ENCODE measurements at places on chromosomes 2 and 18. TPM values are rescaled to one million over a fixed set of nuclear protein-coding genes. Genes with fewer than 3 reads are reported as not detected.

GRCh38 chr18:12043811-12044210 is 49.8 kb upstream of the ANKRD62 start:
- DNase-seq, result no peak

The SPP2 gene
- not detected for total RNA-seq

DNA sequence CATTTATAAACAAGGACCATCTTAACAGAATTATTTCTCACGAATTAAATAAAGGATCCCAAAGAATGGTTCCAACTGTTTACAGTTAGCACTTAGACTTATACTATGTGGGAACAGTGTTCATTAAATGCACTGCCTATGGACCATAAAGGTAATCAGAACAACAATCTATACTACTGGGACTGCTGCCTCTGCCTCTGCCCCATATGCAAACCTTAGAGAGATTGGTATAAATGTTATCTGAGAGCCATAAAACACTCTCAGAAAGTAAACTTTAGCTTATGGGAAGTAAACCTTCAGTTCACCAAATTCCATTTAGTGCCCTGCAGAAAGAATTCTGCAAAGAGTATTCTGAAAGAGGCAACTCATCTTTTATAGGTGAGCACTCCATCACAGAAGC is 448.0 kb downstream of the NCKAP5 start:
- no peak for DNase-seq

DNA sequence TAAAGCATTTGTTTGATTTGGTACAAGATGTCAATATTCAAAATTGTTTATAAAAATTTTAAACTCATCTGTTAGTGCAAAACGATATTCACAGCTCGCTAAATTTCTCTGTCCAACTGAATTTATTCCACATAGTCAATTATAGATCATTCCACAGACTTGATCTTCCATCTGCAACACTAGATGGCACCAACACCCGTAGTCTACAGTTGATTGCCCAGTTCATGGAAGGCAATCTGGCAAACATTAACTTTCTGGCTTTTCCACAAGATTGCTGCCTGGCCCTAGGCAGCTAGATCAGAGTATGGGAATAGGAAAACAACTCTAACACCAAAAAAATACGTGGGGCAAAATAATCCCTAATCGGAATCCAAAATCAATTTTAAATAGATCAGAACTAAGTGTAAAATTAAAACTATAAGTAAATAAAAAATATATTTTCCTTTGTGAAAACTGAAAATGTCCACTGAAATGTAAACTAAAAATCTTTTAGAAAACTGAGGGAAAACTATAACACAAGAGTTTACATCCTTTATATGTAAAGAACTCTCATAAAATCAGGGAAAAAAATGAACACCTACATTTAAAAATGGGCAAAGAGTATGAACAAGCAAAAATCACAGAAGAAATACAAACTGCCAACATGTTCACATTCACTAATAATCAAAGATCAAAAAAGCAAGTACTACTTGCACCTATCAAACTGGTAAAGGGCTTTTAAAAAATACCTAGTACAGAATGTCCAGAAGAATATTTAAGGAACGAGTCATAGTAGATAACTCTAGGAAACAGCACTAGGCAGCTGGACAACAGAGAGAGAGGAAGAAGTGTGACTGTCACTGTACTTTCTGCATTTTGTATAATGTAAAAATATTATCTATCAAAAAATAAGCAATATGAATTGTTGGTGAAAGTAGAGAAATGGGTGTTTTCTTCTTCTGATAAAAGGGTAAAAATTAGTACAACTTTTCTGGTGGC is 35.0 kb downstream of the RTN4 start:
- DNase-seq, result peak; percentile 69

DNA sequence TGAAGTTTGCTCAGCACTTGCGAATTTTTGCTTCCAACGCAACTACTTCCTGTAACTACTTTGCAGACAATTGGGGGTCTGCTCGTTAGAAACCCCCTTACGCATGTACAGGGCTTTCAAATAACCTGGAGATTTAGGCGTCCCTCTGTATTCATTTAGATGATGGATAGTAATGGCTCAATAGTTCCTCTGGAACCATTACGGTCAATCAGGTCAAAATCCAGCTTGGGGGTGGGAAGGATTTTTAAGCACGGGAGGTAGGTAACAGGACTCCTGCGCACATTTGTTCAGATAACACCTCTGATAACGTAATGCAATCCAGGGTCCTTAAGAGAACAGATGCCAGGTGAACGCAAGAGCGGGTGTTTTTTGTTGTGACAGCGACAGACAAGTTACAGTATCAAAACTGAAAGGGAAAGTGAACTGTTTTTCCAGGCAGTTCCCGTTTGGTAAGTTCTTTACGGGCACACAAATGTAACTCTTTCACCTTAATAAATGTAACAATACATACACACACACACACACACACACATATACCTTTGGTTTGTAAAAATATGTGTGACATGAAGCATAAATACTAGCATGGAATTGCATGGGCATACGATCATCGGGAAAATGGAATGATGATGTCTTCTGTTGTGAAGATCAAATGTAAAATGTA is 3.8 kb upstream of the OSR1 start:
- no peak for DNase-seq

DNA sequence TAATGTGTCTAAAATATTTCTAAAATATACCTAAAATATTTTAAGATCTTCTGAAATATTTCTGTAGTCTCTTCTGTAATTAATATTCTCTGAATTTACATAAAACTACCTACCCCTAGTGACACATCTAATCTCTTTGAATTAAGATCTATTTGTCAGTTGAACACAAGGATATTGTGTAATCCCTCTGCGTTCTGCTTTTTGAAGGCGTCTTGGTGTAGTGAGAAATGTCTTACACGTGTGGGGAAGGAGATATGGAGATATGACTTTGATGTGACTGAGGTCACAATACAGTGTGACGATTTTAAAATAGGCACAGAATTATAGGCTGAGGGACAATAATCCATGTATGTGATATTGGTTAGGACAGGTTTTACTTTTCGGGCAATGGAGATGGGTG is 79.8 kb downstream of the DOK6 start:
- no peak for DNase-seq

- no peak for DNase-seq
Measured at GRCh38 chr2:182903566-182903965, 37.1 kb upstream of the FRZB start.

- peak; percentile 17 for DNase-seq
Measured at GRCh38 chr2:240395448-240395847, 40.0 kb upstream of the GPC1 start.

DNA sequence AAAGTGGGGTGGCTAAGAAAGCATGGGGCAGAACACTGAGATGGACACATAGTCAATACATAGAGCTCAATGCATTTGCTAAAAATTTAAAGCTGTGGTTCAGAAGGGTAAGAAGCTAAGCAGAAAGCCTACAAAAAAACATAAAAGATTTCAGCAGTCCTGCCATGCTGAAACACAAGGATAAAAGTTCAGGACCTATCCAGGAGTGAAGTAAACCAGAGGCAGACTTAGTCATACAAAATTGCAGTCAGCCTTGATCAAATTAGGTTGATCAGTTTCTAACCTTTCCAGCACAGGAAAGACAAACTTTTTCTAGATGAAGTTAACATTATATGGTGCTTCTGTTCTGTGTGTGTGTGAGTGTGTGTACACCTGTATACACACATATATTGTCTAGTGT is 120.8 kb upstream of the RBMS1 start:
- DNase-seq, result no peak

DNA sequence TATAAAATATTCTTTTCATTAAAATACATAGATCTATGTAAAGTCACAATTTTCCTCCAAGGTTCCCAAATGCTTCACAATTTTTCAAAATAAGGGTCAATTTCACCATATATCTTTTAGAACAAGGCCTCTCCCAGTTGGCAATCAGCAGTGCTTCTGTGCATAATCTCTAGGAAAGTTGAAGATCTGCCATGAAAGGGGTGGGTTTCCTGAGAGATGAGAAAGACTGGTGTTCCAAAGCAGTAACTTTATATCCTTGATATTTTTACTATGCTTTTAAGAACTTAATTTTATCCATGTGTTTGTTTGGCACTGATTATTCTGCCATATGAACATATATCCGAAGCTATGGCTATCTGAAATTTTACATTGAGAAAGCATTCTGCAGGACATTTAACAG is 199.4 kb upstream of the CYP26B1 start:
- DNase-seq, result no peak

DNA sequence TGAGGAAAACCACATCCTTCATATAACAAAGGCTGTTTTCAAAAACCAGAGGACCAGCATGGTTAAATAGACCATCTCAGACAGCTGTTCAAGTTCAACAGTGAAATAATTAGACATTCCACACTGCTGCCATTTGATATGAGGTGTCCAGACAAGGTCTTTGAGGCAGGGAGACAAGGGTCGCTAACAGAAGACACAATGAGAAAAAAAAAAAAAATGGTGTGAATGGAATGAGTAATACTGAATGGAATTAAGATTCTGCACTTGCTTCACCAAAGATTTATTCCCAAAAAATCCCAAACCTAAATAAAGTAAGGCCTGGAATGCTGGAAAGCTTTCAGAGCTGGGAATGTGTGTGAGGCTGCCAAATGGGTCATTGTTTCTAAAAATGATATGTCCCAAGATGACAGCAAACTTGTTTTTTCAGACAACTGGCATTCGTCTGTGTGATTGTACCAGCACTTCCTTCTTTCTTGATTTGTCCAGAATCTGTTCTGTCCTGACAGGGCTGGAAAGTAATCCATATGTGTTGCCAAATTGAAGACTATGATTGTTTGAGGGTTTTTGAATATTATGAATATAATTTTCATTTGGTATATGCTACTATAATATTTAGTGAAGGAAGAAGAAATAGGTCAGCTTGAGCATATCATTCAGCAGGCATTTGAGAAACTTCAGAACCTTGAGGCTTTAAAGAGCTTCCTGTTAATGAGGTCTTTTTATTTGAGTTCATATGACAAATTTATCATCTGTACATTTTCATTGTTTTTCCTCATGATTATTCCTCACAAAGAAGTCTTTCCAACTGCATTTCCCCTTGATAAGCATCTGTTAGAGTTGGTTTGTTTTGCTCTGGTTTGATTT is 85.2 kb upstream of the ITGA4 start:
- DNase-seq, result no peak

GRCh38 chr18:59029663-59030429 is 109.8 kb upstream of the SEC11C start:
- no peak for DNase-seq

DNA sequence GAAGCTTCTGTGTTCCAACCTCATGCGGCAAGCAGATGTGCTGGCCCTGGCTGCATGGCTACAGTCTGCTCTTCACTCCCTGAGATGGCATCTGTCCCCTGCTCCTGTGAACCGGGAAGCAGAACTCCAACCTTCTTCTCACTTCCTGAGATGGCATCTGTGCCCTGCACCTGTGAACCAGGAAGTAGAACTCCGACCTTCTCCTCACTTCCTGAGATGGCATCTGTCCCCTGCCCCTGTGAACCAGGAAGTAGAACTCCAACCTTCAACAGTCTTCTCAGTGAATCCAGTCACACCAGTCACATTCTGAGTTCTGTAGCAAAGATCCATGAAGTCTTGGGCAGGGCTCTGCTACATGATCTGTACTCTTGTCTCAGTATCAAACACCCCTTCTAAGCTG is 887.2 kb upstream of the KLHL29 start:
- no peak for DNase-seq

DNA sequence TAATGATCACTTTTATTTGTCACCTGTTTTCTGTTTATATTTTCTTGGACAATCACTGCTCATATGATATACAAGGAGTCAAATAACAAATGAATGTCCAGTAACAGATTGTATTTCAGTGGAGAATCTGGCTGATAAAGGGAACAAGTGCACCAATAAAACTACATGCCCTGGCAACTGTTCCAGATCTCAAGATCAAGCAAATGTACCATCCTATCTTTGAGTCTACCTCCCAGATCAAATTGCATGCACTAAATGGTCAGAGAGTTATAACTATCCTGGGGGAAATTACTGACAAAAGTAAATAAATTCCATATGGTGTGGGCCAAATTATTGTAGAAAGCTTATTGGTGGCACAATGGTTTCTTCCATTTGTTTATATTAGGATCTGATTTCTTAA is 452.8 kb downstream of the MBD2 start:
- DNase-seq, result no peak

GRCh38 chr2:3807853-3808252 is 104.5 kb downstream of the DCDC2C start:
- no peak for DNase-seq

GRCh38 chr2:235105821-235106359 is 154.1 kb downstream of the SH3BP4 start:
- DNase-seq, result no peak

DNA sequence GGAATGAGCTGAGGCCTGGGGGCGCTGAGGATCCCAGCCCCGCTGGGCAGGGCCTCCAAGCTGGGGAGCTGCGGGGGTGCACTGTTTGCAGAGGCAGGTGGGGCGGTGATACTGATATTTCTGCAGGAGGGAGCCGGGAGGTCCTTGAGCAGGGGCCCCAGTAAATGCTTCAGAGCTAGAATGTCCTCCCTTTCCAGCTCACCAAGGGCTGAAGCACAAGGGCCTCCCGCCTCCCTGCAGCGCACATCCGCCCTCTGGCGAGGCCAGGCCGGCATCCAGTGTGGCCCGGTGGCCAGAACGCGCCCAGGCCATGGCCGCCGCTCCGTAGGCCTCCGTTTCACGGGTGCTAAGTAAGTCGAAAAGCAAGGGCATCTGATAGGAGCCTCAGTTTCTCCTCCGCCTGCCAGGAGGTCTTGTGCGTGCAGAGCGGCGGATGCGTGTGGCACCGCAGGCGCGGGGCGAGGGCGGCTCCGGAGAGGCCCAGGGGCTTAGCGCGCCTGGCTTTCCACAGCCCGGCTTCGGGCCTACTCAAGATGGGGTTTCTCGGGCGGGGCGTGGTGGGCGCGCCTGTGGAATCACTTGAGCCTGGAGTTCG is 29.5 kb upstream of the CHMP1B start:
- no peak for DNase-seq

The CPLX4 gene
- total RNA-seq, result not detected

The GAREM1 gene
- total RNA-seq, result 7.1 TPM

GRCh38 chr2:1744446-1745170 is at the start of gene PXDN:
PXDN (minus strand) TSS chr2:1744515; CDS start chr2:1744455, 60 bp downstream.
- peak; percentile 89 for DNase-seq

DNA sequence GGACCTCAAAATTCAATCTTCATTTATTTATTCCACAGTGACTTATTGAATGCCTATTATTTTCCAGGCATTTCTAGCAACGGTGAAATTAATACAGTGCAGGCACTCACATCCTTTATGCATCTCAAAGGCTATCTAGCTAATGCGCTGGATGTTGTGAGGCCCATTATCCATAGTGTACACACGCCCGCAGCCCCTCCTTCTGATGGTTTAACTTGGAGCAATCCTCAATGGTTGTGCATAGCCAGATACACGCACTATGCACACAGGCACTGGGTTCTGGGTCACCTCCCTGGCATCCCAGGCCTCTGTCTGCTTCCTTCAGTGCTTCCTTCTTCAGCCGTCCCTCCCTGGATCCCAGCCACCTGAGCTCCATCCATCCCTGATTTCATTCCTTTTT is 108.5 kb upstream of the BOD1L2 start:
- no peak for DNase-seq

- no peak for DNase-seq
Measured at GRCh38 chr2:172972005-172972619, 103.5 kb upstream of the MAP3K20 start.

The SOX11 gene
- 2.8 TPM for total RNA-seq

Measured in sigmoid colon (tissue), 7 donors.